ENCODE measurements at places on chromosomes 5 and 9. TPM values are rescaled to one million over a fixed set of nuclear protein-coding genes. Genes with fewer than 3 reads are reported as not detected.

DNA sequence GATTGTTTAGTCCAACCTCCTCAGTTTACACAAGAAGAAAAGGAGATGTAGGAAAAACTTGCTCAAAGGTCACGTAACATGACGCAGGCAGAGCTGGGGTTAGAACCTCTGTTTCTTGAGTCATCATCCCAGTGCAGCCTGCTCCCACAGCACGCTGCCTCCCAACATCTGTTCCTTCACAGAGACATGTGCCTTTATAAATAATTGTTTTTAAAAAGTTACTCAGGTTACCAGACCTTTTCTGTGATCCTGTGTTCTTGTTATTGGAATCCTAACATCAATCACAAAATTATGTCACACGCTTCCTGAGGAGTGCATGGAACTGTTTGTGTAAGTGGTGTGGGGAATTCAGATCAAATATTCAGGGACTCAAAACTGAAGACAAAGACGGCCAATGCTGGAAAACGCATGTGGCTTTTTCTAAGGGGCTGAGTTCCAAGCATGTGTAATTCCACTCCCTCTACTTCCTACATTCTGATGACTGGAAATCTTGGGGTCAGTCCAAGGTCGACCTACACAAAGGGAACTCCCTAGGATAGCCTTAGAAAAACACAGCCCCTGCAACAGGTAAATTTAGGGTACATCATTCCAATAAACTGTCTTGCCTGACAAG lies 184.3 kb downstream of the TSSK1B start:
- H3K4me1 ChIP-seq, result peaks cover 19% of the 10 kb centered on the region
- no peaks in the 10 kb centered on the region for H3K36me3 ChIP-seq
- DNase-seq, result peak; percentile 74
- no peak overlapping the region for H3K27ac ChIP-seq
- no peaks in the 10 kb centered on the region for H3K27me3 ChIP-seq

DNA sequence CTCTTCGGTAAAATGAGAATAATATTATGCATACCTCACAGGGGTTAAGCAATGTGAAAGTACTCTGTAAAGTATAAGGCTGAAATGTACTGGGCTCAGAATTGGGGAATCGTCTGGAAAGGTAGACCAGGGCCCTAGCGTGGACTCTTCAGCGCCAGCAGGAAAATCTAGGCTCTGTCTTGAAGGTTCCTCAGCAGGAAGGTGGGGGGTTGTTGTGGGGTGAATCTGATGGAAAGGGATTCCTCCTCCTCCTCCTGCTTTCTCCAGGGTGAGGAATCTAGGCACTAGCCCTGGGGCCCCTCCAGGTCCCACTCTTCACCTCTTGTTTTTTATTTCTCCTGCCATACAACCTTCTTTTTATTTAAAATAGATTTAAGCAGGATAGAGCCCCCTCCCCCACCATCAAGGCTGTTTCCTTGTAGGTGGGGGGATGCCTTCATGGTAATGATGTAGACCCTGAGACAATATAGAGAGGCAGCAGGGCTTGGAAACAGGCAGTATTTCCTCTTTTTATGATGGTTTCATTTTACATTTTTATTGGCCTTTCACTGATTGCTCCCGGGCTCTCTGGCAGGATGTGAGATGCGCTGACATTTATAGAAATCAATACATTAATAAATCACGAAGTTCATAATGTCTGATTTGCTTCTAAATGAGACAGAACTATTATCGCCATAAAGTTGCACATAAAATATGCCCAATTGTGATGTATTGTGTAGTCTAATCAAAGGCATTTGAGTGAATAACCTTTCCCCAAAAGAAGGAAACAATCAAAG lies 78.9 kb upstream of the GABRP start:
- H3K27ac ChIP-seq, result no peak overlapping the region
- H3K36me3 ChIP-seq, result no peaks in the 10 kb centered on the region
- H3K4me1 ChIP-seq, result no peaks in the 10 kb centered on the region
- H3K4me3 ChIP-seq, result no peak overlapping the region
- DNase-seq, result no peak

- no peak overlapping the region for H3K27ac ChIP-seq
- no peaks in the 10 kb centered on the region for H3K27me3 ChIP-seq
- no peak for DNase-seq
- H3K4me3 ChIP-seq, result no peak overlapping the region
- peaks cover 63% of the 10 kb centered on the region for H3K4me1 ChIP-seq
Observed at GRCh38 chr5:72129725-72130124, 22.4 kb downstream of the MAP1B start.

- H3K36me3 ChIP-seq, result no peaks in the 10 kb centered on the region
- H3K27ac ChIP-seq, result no peak overlapping the region
- H3K4me1 ChIP-seq, result no peaks in the 10 kb centered on the region
- DNase-seq, result no peak
- no peak overlapping the region for H3K4me3 ChIP-seq
Observed at GRCh38 chr5:141725891-141726290, 43.9 kb upstream of the ARAP3 start.

Gene GABRA6
- total RNA-seq, result not detected

Gene IL9
- not detected for total RNA-seq

Measured in tibial nerve (tissue), 4 donors.